NAMALWA (cell line): ENCODE measurements at places on chromosomes 4 and X.

DNA sequence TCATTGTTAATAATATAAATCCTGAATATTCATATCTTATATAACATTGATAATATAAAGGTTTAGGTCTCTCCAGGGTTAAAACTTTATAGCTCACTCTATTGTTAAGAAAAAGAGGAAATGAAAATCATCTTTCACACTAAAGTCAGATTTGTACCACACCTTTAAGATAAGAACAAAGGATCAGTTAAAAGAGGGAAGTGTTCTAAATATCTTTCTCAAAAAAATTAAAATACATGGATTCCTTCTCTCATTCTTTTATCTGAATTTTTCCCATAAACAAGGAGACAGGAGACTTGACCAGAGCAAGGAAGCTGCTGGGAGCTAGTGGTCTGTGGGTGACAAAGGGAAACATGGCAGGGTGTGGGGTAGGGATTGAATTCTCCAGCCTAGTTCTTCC lies 323.0 kb upstream of the CPXCR1 start:
- DNase-seq, result no peak

- DNase-seq, result no peak
Measured at GRCh38 chr4:40607221-40607620, 22.4 kb downstream of the RBM47 start.

DNA sequence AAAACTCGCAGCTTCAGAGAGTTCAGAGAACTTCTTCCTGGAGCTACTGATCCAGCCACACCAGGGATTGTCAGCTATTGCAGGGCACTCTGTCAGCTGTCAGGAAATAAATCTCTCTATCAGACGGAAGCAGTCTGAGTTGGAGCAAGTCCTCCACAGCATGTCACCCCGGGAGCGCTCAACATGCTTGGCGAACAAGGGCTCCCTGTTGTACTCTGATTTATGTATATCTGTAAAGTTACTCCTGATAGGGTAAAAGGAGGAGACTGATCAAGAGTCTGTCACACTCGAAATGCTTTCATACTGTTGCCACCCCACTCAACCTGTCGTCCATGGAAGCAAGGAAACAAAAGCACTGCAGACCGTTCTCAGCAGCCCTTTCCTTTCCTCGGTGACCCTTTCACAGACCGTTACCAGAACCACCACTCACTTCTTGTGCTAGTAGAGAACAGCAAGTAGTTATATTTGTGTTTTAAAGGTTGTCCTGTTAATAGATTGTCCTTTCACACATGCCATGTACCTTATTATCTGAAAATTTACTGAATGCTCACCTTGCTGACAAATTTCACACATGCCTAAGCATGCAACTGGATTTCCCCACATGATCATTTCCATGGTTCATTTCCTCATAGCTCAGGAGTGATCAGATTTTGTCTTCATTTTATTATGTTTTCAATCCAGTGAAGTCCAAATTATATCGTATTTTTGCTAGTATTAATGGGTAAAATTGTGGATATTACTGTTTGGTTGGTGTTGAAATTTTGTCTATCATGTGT lies 2108.9 kb upstream of the TENM3 start:
- DNase-seq, result peak; percentile 9

DNA sequence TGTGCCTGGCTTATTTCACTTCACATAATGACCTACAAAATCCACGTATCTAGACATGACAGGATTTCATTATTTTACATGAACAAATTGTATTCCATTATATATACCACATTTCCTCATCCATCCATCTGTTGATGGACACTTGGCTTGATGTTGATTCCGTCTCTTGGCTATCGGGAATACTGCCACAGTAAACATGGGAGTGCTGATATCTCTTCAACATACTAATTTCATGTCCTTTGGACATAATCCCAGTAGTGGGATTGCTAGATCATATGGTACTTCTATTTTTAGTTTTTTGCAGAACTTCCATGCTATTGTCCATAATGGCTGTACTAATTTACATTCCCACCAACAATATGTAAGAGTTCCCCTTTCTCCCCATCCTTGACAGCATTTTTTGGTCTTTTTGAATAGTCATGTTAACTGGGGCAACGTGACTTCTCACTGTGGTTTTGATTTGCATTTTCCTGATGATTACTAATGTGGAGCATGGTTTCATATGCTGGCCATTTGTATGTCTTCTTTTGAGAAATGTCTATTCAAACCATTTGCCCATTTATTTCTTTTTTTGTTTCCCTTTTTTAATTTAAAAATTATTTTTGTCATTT lies 68.9 kb downstream of the HTRA3 start:
- peak; percentile 33 for DNase-seq

DNA sequence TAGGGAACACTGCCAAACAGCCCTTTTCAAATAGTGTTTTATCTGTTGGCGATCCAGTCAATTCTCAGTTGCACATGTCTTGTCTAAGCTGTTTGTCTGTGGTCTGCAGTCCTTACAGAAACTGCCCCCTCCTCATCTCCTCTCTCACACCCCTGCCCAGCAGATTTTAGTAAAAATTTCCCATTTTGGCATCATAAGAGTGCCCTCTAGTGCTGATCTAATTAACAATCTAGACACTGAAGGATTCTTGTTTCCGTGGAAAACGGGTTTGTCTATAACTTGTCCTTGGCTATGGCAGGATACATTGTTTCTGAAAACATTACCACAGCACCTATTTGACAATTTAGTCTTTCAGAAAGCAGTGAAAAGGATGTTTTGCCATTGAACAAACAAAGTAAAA lies 227.2 kb upstream of the MBNL3 start:
- no peak for DNase-seq

DNA sequence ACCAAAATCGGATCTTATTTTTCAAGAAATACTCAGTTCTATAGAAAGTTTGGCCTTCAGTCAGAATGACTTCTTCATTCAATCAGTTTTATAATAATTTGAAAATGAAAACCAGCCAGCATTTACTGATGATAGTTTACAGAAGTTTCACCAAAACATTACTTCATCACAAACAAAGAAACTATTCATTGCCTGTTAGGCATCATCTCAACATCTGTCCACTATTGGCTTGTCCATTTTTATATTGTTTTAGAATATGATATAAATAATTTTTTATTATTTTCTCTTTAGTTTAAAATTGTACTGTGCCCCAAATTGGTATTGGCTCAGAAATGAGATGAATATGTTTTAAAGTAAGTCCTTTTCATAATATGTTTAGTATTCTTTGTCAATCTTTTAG lies 38.4 kb downstream of the FAT4 start:
- no peak for DNase-seq

GRCh38 chr4:120667102-120667501 lies 255.4 kb downstream of the PRDM5 start:
- DNase-seq, result no peak

DNA sequence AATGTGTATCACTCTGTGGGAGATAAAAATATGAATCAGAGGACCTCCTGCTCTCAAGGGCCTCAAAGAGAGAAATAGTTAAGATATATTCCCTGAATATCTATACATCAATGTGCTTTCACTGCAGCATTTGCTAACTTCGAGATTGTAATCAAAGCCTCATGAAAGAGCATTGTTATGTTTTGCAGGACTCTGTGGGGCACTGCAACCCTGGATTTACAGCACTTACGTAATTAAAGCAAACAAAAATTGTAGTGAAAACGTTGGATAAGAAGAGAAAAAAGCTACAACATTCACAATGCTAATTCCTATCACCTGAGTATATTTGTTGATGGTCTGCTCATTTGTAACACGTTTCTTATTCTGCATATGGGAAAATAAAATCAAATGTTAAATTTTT lies 48.0 kb downstream of the ETNPPL start:
- DNase-seq, result no peak

DNA sequence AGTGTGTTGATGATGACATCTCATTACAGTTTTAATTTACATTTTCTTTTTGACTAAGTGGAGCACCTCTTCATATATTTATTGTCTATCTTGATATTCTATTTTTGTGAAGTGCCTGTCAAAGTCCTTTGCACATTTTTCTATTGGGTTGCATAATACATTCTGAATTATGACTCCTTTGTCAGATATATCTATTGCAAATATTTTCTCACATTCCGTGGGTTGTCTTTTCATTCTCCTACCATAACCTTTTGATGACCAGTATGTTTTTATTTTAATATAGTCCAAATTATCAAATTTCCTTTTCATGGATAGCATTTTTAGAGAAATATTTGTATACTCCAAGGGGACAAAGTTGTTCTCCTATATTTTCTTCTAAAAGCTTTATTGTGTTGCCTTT lies 126.4 kb downstream of the PJA1 start:
- DNase-seq, result no peak

- peak; percentile 76 for DNase-seq
Measured at GRCh38 chr4:676871-677235, 2.5 kb downstream of the MYL5 start.

DNA sequence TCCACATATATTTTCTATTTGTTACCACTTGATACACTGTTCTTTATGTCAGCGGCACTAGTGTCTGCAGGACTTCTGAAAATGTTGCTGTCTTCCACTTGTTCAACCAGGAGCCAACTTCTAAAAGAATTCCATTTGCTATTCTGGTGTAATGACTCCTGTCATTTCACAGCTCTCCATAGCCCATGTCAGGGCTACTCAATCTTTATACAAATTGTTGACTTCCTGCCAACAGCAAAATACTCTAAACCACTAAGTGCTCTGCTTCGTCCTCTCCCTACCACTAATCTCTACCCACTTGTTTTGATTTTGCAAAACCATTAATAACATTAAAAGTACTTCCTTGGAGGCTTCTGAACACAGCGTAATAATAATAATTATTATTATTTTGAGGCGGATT lies 7.2 kb downstream of the CTSO start:
- DNase-seq, result no peak

DNA sequence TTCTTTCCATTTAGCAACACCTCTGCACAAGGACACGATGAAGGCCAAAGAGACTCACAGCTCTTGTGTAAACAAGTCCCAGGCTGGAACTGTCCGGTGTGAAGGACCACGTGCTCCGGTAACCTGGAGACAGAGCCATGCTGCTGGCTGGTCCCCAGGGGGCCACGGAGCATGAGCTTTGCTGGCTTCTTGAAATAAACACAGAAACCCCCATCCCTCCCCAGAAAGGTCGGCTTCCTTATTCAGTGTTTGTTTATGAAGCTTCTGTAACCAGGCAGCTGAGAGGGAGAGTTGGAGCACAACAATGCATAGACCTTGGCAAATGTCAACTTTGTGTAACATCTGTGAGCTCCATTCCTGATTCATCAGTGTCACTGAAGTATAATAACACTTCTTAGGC lies 109.4 kb downstream of the GPR143 start:
- no peak for DNase-seq

GRCh38 chr4:125169192-125169591 lies 145.6 kb upstream of the FAT4 start:
- no peak for DNase-seq

- DNase-seq, result no peak
Measured at GRCh38 chr4:98710831-98711230, 52.4 kb upstream of the TSPAN5 start.

DNA sequence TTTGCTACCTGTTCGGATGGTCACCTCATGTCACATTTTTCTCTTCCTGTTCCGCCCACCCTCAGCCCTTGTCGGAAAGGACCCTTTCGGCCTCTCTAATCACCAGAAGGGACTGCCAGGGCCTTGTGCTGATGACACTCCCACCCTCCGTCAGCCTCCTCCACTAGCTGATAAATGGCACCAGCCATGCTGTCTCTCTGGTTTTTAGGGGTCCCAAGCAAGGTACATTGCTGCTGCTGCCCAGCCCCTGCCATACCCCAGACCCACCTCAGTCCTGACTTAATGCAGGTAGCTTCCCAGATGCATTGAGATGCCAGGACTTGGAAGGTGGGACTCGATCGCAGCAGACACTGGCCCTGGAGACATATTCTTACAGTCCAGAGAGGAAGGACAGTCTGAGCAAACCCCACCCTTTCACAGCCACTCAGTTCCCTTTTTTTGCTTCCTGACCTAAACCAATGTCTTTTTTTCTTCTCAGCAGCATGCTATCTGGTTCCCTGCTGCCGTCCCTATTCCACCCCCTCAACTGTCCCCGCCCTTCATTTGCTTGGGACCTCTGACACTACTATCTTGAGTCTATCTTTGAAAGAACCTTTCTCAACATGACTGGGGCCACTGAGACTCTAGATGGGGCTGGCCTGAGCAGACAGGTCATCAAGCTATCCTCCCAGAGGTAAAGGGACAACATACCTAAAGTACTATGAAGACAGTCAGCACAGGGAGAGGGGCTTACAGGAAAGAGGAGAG lies at the start of gene BTK:
TSS of gene BTK (minus strand) at position 397 of the 747 bp plus-strand sequence. CDS start 10,907 bp downstream, outside the sequence.
- DNase-seq, result peak; percentile 74

GRCh38 chr4:682490-683172 lies 6.3 kb downstream of the SLC49A3 start:
- DNase-seq, result no peak

- no peak for DNase-seq
Measured at GRCh38 chr4:83626245-83626836, 90.4 kb downstream of the GPAT3 start.

GRCh38 chrX:79100791-79101484 lies 43.5 kb upstream of the GPR174 start:
- no peak for DNase-seq

DNA sequence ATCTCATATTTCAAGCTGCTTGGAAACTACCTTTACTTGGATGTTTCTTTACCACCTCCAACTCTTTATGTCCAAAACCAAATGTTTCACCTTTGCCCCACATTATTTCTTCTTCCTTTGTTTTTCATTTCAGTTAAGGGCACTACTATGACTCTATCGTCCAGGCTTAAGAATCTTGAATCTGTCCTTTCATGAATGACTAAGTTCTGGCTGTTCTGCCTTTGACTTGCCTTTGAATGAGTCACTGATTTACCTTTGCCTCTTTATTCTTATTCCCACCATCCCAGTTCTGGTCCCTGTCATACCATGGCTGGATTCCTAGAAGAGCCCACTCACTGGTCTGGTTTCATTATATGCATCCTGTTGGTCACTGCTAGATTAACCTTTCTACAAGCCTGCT lies 30.6 kb upstream of the PLAC1 start:
- no peak for DNase-seq
